H1 (cell line): ENCODE measurements at places on chromosomes 1 and 21. TPM values are rescaled to one million over a fixed set of nuclear protein-coding genes. Genes with fewer than 3 reads are reported as not detected.

Gene KLF17
- polyA plus RNA-seq, result not detected in 2 replicates

Gene B3GALT5
- polyA plus RNA-seq, result 11.9 and 12.4 TPM in 2 replicates

Gene CRP
- not detected in 2 replicates for polyA plus RNA-seq

Gene CFAP74
- 0.09 and 0.22 TPM in 2 replicates for polyA plus RNA-seq

Gene PIK3C2B
- polyA plus RNA-seq, result 20.4 and 26.0 TPM in 2 replicates

Gene MYOC
- polyA plus RNA-seq, result not detected in 2 replicates

Gene ITLN2
- 6.3 and 6.8 TPM in 2 replicates for polyA plus RNA-seq

Gene ANGPTL3
- polyA plus RNA-seq, result not detected in 2 replicates

Gene ZBTB48
- polyA plus RNA-seq, result 28.8 and 35.7 TPM in 2 replicates

Gene C1orf53
- polyA plus RNA-seq, result 1.3 and 1.8 TPM in 2 replicates

Gene C1orf87
- polyA plus RNA-seq, result 0.06 TPM in 1 of 2 replicates, not detected in the other

DNA sequence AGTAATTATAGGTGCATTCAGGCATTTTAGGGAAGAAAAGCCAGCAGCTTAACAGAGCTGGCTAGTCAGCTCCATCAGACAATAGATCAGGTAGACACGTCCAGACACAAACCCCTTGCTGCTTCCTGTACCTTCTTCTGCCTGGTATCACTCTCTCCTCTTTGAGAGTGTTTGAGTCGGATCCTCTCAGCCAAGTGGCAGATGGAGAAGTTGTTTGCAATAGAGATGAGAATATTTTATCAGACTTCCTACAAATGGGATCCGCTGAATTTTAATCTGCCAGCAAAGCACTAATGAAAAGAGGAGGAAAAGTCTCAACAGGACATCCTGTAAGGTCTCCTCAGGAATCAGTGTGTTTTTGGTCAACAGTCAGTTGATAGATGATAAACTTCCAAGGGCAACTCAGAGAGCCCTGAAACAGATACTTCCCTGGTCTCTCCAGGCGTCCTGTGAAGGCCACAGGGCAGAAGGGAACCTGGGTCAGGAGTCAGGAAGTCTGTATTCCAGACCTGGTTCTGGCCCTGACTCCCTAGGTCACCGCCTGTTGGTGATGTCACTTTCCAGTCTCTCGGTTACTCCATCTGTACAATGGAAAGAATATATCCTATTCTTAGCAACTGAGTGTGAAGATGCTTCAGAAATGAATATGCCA is 62.1 kb upstream of the PROX1 start:
- DNase-seq, result no peak

DNA sequence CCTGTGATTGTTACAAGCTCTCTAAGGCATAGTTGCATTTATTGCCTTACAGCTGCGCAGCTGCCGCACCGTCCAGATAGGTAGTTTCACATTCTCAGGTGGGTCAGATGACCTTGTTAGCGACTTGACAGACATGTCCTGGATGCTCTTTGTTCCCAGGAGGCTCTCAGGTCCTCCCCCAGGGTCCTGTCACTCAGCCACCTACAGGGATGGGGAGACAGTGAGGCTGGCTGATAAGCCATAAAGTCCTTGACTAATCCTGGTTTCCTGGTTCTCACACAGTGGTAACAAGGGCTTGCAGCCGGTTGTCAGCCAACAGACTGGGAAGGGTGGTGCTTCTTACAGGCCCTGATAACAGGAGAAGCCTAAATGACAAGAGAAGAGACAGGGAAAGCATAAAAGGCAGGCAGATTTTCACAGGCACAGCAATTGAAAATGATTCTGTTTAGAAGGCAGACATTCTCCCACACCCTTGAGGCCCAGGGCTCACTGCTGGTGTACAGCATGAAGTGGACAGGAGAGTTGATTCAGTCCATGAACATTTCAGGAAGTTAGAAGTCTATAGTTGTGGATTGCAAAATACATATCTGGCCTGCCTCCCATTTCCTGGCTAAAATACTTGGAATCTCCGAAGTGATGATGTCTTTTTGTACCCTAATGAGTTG is 2.9 kb downstream of the ARF1 start:
- DNase-seq, result no peak

DNA sequence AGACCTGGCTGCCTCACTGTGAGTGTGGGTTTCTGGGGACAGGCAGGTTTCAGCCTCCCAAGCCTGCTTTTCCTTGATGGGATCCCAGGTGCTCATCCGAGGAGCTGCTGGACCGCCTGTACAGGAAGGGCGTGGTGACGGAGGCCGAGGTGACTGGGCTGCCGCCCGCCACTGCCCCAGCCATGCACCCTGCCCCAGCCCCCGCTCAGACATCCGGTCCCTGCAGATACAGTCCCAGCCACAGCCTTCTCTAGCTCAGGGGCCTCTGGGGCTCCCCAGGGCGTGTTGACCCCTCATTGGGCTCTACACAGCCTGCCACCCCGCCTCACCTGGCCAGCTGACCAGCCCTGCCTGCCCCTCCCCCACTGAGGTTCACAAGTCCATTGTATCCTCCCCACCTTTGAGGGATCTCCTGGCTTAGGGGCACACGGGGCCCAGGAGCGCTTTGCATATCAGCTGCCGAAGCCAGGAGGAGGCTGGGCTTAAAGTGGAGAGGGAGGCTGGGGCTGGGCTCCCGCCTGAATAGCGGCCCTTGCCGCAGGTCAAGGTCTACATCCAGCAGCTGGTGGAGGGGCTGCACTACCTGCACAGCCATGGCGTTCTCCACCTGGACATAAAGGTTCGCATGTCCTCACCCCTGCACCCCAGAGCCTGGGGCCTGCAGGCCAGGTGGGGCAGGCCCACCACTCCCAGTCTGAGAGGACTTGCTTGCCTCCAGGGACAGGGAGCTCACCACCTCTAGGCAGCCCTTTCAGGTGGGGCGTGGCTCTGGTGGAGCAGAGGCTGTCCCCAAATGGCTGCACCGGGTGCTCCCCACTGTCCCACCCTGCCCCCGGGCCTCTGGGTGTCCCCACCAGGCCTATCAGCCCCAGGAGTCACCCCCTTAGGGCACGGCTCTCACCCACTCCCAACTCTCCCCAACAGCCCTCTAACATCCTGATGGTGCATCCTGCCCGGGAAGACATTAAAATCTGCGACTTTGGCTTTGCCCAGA is 38.5 kb downstream of the TRIM11 start:
- no peak for DNase-seq

DNA sequence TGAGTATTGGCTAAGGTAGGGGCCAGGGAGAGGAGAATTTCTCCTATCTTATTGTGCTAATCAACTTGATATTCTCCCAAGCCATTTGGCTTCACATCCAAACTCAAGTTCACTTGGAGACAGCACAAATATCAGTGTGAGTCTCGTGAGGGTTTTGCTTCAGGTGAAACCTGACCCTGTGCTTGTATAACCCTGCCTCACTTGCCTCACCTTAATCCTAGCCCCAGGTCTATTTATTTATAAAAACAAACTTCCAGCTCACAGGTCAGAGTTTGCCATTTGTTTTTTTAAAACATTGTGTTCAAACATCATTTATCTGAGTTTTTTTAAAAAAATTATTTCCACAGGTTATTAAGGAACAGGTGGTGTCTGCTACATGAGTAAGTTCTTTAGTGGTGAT is 19.9 kb downstream of the HAO2 start:
- no peak for DNase-seq

DNA sequence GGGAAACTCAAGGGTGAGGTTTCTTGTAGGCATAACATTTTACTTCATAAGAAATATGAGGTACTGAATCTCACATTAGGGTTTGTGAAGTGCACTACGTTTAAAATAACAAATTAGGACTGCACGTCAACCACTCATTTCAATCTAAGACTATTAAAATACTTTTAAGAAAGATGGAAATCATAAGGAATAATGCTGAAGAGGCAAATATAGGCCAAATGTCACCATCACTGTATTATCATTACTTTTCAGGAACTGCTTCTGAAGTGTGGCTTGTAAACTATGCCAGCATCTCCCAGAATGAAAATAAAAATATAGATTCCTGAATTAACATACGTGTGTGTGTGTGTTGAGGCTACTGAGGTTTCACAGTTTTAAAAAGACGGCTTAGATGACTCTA is 56.8 kb downstream of the INTS7 start:
- no peak for DNase-seq

DNA sequence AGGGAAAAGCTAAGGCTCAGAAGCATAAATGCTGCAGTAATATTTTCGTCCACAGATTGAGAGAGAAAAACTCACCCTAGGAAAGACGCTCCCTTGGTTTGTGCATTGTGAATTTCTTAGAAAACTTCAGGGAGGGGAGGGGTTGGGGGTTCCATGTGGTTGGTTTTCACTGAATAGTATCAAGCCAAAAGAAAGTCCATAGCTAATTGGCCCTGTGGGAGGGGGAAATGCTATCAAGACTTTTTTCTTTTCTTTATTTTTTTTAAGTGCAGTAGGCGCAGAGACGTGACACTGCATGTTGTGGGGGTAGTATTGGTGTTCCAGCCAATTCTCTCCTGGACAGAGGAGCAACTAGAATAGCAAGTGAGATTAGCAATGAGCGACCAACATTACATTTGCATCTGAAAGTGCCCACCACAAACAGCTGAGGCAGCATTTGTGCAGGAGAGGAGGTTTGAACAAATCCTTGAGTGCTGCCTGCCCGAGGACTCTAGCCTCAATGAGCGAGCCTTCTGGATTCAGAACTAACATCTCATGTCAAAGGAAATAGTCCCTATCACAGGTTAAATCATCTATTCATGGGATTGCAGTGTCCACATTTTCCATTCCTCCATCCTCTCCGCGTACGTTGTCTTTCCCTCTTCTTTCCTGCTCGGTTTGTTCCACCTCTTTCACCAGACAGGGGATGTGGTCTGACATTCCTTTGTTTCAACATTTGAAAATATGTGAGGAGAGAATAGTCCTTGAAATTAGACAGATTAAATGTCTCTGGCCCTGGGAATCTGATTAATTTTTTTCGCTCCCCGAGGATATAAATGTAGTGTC is 118.0 kb upstream of the MARK1 start:
- no peak for DNase-seq

DNA sequence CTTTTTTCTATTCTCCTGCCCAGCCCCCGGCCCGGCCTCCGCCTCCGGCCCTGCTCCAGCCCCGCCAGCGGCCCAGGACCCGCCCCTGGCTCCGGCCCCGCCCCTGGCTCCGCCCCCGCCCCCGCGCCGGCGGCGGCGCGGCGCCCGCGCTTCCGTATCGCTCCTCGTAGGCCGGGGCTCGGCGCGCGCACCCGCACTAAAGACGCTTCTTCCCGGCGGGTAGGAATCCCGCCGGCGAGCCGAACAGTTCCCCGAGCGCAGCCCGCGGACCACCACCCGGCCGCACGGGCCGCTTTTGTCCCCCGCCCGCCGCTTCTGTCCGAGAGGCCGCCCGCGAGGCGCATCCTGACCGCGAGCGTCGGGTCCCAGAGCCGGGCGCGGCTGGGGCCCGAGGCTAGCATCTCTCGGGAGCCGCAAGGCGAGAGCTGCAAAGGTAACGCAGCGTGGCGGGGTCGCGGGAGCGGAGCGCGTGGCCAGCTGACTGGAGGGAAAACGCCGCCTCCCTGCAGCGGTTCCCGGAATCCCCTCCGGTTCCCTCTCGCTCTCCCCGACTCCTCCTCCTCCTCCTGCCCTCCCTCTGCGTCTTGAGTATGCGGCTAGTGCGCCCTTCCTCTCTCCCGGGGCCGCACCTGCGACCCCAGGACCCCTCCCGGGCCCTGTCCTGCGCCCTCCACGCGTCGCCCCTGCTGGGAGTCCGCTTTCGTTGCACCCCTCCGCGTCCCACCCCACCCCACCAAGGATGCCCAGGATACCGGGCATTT is at the start of gene IFNAR2:
TSS of gene IFNAR2 (plus strand) at position 155 of the 761 bp plus-strand sequence. CDS start 11,985 bp downstream, outside the sequence.
- DNase-seq, result peak; percentile 88

DNA sequence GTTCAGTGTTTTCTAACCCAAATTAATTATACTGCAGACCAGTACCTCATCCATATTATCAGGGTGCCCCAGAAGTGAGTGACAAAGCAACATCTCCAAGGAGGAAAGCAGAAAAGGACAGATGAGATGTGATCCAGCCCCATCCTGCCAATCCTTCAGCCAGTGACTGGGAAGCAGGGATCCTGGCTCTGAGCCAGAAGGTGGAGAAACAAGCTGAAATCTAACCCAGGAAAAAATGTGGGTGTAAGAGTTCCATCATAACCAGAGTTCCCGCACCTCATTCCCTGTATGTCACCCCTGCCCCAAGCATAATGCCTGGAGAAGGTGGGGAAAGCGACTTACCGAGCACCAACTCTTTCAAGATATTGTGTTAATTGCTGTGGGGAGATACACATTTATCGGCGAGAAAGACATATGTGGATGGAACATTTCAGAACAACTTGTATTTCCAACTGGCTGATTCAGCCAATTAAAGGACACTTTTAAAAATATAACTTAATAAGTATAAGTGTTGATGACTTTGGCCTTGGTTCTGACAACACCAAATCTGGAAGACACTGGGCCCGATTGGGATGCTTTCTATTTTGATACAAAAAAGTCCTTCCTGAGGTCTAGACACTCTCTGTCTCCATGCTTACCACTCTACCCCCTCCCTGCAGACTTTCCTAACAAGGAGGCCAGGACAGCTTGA is 14.9 kb downstream of the PLEKHA6 start:
- DNase-seq, result no peak

- no peak for DNase-seq
Measured at GRCh38 chr1:221164951-221165838, 286.0 kb downstream of the HLX start.

DNA sequence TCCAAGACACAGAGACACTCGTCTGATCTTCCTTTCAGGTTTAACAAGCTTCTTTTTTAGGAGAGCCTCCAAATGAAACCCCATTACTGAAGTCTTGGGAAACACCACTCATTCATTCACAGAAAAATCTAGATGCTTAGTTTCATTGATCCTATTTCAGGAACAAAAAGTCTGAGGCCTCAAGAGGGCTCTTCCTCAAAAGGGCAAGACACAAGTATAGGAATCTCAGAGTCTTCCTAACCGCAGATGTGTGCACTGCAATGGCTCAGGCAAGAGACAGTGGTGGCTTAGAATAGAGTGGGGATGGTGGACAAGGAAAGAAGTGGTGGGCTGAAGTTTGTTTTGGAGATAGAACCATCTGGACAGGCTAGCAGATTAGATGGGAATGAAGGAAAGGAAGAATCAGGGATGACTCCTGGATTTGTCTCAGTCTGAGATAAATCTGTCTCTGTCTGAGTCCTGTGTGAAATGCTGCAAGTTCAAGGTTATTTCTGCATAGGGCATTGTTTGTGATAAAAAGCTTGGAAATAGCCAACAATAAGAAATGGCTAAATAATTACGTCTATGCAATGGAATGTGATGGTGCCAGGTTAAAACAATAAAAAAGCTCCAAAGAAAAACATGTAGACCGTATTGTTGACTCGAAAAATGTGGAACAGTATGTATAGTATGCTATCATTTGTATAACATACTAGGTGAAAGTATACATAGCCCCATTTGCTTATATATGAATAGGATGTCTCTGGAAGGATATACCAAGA is 8.9 kb upstream of the CTSE start:
- DNase-seq, result peak; percentile 3

- DNase-seq, result no peak
Measured at GRCh38 chr1:172827301-172827700, 168.4 kb downstream of the FASLG start.

GRCh38 chr1:196143602-196144342 is 464.5 kb downstream of the KCNT2 start:
- DNase-seq, result no peak

GRCh38 chr21:42417533-42417932 is 13.8 kb downstream of the UBASH3A start:
- no peak for DNase-seq

DNA sequence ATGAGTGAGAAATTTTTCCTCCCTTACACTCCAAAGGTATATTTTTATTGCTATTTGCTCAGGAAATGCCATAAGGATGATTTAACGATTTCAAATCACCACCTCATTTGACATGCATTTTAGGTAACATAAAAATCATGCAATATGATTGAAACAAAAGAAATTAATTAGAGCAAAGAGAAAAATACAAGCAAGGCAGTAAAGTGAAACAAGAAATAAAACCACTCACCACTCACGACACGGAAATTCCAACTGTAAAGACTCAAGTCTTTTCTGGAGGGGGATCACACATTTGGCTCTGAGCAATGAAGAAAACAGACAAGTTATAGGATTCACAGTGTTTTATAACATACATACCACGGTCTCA is 86.8 kb upstream of the ARHGAP29 start:
- no peak for DNase-seq
